ENCODE measurements at places on chromosomes 6 and 20. TPM values are rescaled to one million over a fixed set of nuclear protein-coding genes. Genes with fewer than 3 reads are reported as not detected.

TPD52L1 gene
- total RNA-seq, result 5.1 TPM

DNA sequence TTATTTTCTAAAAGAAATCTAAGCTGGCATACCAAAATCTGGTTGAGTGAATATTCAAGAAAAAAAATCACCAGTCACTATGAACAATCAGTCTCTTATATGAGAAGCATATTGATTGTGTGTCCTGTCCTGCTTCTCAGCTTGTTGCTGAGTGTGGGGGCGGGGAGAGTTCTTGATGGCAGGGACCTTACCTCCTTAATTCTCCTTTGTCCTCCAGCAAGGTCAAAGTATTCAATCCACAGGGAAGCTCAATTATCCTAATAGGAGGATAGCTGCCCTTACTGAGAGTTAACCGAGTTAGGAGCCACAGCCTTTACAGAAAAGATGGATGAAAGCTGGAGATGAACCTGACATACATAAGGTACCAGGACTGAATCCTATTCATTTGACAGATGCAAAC, 154.0 kb downstream of the LY86 start:
- no peak for DNase-seq

GRCh38 chr20:7772371-7772770, 167.9 kb downstream of the HAO1 start:
- DNase-seq, result no peak

GRCh38 chr20:44810391-44811149, at the start of gene RIMS4:
Gene RIMS4 (minus strand): TSS chr20:44810546. CDS start chr20:44810271, 275 bp downstream.
- DNase-seq, result no peak

COL19A1 gene
- total RNA-seq, result not detected

DNA sequence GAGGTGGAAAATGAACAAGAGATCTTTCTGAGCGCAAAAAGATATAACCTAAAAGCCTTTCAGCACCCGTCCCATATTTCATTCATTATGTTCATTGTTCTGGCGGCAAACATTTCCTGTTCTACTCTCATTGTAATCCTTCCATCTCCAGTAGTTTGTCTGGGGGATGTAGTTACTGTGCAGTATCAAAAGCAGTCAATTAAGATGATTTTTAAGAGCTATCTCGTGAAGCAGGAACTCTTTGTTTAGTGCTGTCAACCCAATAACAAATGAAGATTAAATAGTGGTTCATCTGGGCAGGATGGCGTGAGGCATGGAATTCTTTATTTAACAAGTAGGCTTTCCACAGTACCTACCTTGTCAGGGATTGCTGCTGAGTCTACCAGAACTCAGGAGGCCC, 876.7 kb downstream of the HACE1 start:
- DNase-seq, result no peak
